Germinal center (tissue), 1 donor: ENCODE measurements at places on chromosomes 5 and 9.

GRCh38 chr9:127918183-127919107 is 1.6 kb upstream of the ST6GALNAC4 start:
- no peak for DNase-seq

GRCh38 chr5:168030912-168031311 is 260.5 kb upstream of the WWC1 start:
- no peak for DNase-seq

GRCh38 chr5:139658928-139659667 is 10.9 kb downstream of the CXXC5 start:
- DNase-seq: no peak

- no peak for DNase-seq
These were observed 137.9 kb upstream of the GRHPR start for GRCh38 chr9:37284636-37285035.

- DNase-seq: no peak
These were observed 277.5 kb downstream of the PLK2 start for GRCh38 chr5:58182287-58182841.
